ENCODE measurements at places on chromosomes 3 and 15.

GRCh38 chr15:101266034-101266433 is 11.3 kb downstream of the SELENOS start:
- DNase-seq: no peak

DNA sequence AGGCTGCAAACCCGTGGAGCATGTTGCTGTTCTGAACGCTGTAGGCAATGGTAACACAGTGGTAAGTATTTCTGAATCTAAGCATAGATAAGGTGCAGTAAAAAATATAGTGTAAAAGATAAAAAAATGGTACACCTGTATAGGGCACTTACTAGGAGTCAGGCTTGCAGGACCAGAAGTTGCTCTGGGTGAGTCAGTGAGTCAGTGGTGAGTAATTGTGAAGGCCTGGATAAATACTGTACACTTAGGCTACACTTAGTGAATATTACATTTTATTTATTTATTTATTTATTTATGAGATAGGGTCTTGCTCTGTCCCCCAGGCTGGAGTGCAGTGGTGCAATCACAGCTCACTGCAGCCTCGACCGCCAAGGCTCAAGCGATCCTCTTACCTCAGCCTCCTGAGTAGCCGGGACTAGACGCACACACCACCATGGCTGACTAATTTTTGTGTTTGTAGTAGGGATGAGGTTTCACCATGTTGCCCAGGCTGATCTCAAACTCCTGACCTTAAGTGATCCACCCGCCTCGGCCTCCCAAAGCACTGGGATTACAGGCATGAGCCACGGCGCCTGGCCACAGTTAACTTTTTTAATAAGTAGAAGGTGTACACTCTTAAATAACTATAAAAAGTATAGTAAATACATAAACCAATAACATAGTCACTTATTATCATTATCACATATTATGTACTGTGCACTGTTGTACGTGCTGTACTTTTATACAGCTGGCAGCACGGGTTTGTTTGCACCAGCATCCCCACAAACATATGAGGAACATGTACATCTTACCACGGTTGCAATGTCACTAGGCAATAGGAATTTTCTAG is 155.1 kb downstream of the IGF1R start:
- no peak for DNase-seq

DNA sequence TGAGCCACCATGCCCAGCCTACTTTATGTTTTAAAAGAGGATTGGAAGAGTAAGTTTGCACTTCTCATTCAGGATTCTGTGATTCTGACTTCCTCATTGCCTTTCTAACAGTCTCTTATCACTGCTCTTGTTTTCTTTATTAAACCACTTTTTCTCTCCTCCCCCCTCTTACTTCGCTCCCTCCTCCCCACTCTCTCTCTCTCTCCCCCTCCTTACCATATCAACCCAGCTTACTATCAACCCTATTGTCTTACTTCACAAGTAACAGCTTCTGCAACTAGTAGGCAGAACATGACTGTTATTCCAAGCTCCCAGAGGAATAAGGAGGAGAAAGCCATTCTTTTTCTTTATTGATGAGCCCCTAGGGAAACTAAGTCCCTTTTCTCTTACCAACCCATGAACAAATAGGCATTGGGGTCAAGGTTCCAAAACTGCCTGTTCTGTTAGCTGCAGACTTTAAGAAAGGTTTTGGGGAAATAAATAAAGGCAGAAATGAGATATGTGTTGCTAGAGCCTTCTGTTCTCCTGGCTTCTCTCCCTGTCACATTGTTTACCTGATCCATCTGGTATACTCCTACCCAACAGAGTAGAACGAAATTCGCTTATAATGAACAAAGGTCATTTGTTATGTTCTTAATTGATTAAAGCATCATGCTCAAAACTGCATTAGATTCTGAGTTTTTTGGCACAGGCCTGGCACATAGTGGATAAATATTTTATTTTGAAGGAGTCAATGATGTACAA is 56.4 kb upstream of the RASGRP1 start:
- no peak for DNase-seq

DNA sequence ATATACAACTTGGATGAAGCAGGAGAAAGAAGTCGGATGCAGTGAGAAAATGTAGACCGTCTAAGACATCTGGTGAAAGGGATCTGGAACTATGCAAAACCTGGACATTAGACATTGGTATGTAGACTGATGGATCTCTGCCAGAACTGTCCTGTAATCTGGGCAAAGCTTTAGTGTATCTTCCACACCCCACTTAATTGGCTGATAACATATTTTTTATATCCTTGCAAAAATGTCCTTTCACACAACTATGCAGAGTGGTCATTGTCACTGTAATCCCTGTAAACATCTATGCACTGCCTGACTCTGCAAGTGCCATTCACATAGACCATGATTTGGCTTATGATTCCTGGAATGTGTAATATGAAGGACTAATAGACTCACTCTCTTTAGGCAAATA is 163.1 kb downstream of the TUSC7 start:
- DNase-seq: no peak

DNA sequence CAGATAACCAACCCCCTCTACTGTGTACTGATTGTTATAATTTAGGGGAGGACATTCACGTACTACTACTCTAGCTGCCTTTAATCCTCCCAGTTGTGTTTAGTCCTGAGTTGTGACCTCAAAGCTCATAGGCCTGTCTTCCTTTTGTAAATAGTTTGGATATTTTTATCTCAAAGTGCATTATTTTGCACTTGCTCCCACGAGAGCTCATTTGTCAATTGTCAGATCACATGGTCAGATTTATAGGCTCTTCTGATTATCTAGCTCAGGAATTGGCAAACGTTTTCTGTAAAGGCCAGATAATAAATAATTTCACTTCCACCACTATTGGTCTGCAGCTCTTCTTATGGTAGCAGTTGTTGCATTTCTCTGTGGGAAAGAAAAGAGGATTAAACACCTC is 14.4 kb upstream of the SLC30A4 start:
- DNase-seq: no peak

- DNase-seq: peak; percentile 45
Observed at GRCh38 chr3:139937674-139938279, 2.8 kb downstream of the CLSTN2 start.

DNA sequence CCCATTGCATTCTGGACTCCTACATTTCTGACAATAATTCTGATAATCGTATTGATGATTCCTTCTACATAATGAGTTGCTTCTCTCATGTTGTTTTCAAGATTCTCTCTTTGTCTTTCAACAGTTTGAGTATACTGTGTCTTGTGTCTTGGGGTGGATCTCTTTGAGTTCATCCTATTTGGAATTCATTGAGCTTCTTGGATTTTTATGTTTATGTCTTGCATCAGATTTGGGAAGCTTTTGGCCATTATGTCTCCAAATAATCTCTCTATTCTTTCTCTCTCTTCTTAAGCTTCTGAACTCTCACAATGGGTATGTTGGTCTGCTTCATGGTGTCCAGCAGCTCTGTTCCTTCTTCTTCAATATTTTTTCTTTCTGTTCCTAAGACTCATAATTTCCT is 592.2 kb downstream of the FHIT start:
- no peak for DNase-seq

DNA sequence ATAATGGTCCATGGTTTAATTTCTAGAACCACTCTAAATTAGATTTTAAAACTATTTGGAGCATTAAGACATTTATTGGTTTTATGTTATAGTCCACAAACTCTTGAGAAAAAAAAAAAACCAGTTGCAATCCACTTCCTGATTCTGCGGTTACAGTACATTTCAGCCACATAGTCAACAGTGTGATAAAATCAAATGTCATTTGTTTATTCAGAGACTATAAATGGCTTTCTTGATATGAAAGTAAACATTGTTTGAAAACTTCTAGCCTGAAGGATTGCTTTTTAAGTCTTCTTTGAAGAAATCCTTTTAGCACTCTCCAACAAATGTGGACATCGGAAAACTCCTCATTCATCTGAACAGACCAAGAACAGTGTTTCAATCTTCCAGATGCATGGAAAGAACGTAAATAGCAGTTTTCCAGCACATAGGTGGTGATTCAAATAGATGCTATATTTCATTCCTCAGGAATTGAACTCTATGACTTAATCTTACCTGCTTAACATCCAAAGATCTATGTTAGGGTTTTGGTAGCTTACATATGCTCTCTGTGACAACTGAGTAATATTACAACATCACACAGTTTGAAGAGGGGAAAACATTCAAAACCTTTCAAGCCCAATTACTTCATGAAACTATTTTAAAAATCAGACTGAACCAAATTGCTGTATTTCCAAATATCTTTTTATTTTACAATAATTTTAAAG is 87.8 kb upstream of the UBE2E2 start:
- DNase-seq: no peak

DNA sequence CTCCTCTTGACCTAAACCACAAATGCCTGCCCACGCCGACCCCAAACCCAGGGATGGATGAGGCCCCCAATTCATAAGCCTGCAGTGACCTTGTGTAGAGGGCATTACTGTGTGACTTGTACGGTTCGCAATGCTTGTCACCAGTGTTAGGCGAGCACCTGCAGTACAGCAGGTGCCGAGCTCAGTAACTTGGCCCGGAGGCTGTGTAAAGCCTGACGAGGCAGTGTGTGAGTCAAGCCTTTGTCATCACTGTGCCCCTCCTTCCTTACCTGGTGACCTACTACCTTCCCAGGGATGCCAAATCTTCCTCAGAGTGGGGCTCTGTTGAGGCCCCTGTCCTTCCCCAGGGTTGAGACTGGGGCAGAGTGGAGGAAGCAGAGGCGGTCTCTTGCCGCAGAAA is 37.2 kb upstream of the TMEM115 start:
- DNase-seq: no peak

GRCh38 chr15:101232677-101233076 is 19.2 kb downstream of the CHSY1 start:
- no peak for DNase-seq

GRCh38 chr3:44958386-44958785 is 17.6 kb downstream of the ZDHHC3 start:
- DNase-seq: no peak

DNA sequence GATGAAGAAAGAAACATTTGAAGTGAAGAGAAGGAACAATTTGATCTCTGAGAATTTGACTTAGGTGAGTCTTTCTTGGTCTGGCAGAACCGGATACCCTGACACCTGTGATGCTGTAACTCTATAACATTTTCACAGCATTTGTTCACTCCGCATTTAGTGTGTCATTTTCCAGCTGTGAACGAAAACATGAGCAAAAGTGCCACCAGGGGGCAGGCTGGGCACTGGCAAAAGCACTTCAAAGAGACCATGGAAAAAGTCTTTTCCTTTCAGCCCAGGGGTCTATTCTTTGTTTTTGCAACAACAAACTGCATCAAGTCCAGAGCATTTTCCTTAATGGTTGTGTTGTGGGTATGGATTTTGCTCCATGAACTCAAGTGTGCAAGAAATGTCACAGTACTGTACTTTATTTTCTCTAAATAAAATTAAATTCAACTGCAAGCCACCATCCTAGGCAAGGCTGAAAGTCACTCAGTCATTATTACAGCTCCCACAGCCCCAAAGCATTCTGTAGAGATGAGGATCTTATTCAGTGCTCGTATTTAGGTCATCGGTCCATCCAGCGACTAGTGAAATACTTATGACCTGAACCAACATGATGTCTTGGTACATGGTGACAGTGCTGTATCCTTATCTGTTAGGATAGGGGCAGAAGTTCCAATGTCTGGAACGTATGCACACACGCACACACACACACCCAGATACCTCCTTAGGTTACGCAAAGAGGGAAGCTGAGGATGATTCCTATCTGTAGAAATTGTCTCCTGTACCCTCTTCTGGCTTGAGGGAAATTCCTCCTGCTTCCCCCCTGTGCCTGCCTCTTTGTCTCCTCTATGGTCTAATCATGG is 125.5 kb downstream of the GADL1 start:
- DNase-seq: peak; percentile 45

DNA sequence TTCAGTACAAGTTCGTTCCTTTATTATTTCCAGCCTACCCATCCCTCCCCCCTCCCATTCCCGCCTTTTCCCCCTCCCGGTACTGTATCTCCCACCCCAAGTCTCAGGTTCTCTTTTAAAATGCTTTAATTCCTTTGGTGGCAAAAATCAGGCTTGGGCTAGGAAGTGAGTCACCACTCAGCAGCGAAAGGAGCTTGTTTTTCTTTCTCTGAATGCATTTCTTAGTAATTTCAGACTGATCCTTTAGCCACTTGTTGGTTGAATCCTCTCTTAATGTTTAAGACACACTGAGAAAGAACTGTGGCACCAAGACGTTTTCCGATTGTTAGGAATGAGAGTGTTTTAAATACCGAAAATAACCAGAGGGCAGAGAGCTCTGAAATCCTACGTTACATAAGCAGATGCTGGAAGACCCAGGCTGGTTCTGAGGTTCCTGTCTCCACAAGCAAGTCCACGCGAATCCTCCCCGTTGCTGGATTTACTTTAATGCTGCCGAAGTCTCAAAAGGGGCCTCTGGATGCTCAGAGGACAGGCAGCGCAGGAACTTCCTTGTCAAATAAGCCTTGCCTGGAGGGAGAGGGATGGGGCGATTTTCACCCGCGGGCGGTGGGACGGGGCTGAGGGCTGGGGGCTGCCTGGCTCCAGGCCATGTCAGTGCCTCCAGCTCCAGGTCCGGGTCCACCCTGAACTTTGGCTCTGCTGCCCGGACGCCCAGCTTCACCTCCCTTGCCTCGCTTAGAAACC is 854 bp upstream of the COL8A1 start:
- no peak for DNase-seq

DNA sequence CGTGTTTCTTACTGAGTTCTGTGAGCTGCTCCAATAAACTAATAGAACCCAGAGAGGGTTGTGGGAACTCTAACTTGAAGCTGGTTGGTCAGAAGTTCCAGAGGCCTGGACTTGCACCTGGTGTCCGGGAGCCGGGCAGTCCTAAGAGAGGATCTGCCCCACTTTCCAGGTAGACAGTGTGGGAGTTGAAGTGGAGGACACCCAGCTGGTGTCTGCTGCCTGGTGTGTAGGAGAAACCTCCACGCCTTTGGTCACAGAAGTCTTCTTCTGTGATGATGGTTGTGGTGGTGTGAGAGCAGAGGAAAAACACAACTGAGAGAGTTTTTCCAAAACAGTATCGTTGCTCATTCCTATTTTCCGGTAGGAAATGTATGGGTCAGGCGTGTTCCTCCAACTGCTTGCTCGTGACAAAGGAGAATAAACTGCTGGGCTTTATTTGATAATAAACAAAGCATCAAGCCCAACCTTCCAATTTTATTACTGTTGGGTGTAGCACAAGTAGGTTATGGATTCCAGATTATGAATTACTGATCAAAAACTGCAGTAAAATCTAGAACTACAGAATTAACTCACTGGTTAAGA is 137.0 kb downstream of the KLF13 start:
- no peak for DNase-seq
